Mucosa of gallbladder (tissue), 1 donor: ENCODE measurements at places on chromosomes 12 and 14. TPM values are rescaled to one million over a fixed set of nuclear protein-coding genes. Genes with fewer than 3 reads are reported as not detected.

The SLC6A12 gene
- 1.2 TPM for total RNA-seq

DNA sequence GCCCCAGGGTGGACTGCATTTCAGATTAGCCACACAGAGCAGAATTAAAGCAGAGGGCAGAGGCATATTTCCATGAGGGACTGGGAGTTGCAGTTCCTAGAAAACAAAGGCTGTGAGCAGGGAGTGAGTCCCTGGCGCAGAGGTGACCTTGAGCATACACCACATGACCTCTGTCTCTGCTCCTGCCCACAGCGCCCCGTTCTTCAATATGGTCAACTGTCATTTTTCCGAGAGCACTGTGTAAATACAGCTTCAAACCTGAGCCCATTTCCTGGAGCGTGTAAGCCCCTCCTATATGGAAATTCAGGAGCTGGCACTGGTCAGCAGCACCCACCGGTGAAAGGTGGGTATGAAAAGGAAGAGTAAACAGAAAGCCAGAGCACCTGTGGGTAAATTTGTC is 192.2 kb upstream of the PELI2 start:
- DNase-seq = no peak

- no peak for DNase-seq
Observed at GRCh38 chr14:63760014-63760413, 32.1 kb upstream of the SGPP1 start.

The ATXN7L3B gene
- 45.9 TPM for total RNA-seq

- peak; percentile 43 for DNase-seq
Observed at GRCh38 chr12:6779708-6780432, 7.5 kb downstream of the LAG3 start.
